ENCODE measurements at places on chromosomes 1 and 21.
A peak's percentile ranks its signal among the peaks of the same experiment; 100 is the strongest.

DNA sequence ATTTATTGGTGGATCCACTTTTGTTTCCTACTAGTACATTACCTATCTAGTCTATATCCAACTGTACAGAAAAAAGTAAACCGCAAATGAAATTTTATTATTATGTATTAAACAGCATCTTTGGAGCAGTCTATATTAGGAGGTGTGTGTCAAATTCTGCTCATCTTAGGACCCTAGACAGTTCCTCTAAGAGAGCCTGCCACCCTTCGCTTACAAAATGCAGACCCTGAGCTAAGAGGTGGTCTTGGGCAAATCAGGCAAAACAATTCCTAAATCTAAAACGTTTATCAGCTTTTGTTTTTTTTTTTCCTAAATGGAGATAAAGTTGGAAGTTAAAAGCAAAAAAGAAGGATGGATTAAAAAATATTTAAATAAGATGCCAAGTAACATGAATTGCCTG is 85.3 kb downstream of the PBX1 start:
- no peak for DNase-seq

- no peak for DNase-seq
Observed at GRCh38 chr1:150021191-150021694, 10.7 kb upstream of the OTUD7B start.

- DNase-seq, result no peak
Observed at GRCh38 chr1:110565565-110565964, 40.6 kb downstream of the KCNA2 start.

DNA sequence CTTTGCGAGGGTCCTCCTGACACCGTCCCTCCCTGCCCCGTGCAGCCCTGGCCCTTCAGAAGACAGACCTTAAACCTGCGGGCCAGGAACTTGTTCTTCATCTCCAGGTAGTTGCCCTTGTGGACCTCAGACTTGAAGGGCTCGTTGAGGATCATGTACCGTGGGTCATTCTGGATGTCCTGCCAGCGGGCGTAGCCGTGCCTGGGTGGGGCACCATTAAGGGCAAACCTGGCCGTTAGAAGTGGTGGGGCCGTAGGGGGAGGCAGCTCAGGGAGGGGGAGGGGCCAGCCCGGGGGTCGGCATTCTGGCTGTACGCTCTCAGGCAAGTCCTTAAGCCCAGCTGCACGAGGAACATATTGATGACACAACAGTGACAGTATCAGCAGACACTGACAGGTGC is 64.6 kb downstream of the KCNAB2 start:
- DNase-seq, result no peak

DNA sequence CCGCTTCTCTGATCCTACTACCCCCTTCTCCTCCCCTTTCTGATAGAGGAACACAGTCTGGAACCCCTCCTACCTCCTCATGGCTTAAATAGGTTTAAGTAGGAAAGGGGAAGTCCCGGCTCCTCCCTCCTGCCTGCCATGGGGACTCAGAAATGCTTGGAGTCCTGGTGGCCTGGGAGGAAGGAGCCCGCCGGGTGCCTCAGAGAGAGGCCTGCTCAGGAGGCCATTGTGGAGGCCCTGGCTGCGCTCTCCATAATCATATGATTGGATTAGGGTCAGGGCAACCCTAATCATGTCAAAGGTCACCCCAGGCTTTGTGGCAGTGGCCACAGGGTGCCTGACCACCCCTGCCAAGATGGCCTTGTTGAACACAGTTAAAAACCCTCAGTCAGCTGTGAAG is 29.0 kb downstream of the WNT3A start:
- no peak for DNase-seq

- no peak for DNase-seq
Observed at GRCh38 chr1:67250051-67250653, 57.5 kb upstream of the IL12RB2 start.

DNA sequence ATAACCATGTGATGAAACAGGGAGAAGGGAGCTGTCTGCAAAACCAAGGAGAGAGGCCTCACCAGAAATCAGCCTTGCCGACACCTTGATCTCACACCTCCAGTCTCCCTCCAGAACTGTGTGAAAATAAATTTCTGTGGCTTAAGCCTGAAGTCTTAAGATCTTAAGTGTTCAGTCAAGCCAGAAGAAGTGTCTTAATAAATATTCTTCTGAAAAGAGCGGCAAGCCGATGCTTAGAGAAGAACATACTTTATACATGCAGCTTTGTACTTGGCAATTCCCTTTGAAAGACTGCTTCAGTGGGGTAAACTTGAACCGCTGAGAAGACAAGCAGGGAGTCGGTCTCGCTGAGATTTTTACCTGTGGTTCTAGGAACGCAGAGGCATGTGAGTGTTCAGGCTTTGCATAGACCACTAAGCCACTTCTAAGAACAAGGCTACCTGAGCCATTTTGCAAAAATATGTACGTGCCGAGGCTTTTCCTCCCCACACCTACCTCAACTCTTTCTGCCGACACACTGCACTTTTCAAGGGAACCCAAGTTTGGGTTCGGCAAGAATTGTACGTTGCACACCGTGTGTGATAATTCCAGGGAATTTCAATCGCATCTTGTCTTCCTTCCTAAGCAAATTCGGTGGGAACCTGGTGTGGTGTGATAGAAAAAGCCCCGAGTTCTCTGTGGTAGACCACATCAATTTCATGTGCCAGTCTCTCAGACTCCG is 3.4 kb downstream of the RUNX1 start:
- DNase-seq, result no peak

DNA sequence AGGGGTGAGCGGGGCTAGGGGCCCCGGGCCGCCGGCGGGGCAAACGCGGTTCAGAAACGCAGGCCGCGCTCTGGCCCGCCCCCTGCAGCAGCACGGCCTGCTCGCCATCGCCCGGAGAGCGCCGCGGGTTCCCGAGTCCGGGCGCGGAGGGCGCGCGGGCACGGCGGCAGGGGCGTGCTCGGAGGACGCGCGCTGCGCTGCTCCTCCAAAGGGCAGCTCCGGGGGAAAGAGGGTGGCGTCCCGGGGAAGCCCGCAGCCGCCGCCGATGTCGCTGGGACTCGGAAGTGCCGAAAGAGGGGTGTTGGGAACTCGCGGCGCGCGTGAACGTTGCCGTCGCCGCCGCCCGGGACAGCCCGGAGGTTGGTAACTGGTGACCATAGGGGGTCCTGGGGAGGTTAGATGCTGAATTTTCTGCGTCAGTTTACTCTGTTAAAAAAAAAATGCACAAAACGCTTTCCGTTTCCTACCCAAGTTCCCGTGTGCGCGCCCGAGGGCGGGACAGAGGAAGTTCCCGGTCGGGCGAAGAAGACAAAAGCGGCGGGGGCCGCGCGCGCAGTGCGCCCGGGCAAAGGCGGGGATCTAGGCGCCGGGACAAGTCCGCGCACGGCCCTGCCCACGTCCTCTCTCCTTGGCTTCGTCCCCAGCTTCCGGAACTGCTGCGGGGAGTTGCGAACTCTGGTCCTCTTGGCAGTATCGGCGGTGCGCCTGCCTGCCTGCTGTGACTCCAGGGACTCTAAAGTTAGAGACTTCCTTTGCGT is at the start of gene HHAT:
HHAT (plus strand) TSS at position 157 of the 758 bp plus-strand sequence. CDS start 20,074 bp downstream, outside the sequence.
- peak; percentile 48 for DNase-seq

DNA sequence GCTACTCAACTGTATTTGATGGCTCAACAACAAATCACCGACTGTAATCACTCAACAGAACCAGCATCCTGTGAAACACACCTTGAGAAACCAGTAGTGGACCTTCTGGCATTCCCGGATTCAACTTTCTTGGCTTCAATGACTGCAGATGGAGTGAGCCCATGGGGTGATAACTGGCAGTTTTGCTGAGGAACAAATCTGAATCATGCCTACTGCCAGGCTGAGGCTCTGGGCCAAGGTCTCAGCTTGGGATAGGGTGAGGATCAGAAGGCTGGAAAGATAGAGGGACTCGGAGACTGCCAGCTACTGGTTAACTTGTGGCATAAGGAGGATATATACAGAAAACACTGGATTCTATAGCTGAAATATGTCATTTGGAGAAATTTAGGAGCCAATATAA is 63.5 kb upstream of the DIRAS3 start:
- no peak for DNase-seq

DNA sequence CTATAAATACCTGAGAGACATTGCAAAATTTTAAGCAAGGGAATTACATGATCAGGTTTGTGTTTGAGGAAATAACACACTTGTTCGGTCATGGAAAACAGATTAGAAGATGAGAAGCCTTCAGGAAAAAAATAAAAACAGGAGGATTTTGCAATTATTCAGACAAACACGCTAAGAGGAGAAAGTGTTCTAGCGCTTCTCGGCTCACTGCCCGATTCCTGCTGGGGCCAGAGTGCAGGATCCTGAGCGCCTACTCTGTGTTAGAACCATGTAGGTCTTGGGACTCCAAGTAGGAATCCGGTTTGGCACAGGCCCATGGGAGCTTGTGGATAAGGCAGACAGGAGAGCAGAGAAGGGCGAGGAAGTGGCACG is 8.1 kb upstream of the PRELP start:
- no peak for DNase-seq

GRCh38 chr1:11450310-11450709 is 28.6 kb upstream of the DISP3 start:
- no peak for DNase-seq

DNA sequence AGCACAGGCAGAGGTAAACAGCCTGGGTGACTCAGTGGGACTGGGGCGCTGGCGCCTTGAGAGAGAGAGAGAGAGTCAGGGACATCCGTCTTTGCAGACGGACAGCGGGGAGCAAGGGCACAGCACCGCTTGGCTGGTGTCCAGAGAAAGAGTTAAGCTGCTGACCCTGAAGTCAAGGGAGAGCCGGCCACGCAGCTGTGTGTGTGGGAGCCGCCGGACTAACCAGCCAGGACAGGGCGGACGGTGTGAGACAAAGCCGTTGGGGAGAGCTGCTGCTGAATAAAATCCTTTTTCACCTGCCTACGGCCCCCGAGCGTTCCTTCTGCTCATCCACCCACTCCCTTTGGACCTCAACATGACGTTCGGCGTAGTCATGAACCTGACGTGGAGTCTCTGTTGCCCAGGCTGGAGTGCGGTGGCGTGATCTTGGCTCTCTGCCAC is 14.5 kb downstream of the CFAP74 start:
- DNase-seq, result no peak

- DNase-seq, result no peak
Observed at GRCh38 chr1:2633936-2634491, 1.2 kb upstream of the MMEL1 start.

GRCh38 chr1:193437785-193438184 is 251.4 kb upstream of the B3GALT2 start:
- DNase-seq, result no peak

- DNase-seq, result no peak
Observed at GRCh38 chr21:27157097-27157496, 190.2 kb upstream of the ADAMTS5 start.

DNA sequence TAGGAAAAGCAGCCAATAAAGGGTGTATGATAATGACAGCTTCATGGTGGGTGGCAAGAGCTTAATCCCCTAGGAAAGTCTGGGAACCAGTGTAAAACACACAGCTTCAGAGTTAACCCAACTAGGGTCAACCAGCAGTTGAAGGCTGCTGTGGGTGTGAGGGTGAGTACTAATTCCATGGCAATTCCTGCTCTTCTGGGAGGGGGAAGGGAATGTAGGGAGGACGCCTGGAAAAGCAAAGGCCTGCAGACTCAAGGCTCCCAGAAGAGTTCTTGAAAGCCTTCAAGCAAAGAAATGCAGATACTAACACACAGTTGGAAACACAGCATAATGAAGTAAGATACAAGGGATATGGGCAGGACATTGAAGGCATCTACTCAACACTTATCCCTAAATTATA is 28.1 kb downstream of the TTLL7 start:
- DNase-seq, result no peak

DNA sequence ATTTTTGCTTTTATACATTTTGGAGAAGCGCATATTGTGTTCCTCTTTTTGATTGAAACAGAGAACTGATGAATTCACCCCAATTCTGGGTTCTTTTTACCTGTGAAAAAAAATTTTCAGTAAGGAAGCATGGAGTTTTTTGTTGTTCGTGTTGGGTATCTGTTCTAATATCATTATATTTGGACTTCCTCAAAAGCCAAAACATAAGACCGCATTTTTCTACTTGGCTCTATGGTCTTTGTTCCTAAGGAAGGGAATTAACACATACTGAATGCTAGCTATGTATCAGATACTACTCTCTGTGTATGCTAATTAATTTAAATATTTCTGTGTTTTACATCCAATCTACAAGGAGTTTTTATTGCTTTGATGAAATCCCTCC is 12.9 kb downstream of the EPB41 start:
- no peak for DNase-seq

DNA sequence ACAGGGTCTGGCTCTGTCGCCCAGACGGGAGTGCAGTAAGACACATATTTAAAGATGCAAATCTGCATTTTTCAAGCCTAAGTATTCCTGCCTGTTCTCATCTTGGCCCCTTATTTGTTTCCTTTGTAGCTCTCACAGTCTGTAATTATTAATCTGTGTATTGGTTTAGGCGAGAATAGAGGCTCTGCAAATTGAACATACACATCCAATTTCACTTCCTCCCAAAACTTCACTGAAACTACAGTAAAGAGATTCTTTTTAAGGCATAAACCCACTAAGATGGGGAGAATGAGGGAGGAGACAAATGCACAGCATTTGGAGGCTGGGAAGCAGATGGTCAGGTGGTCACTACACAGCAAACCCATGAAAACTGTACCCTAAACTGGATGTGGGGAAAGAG is 21.0 kb downstream of the HMGN2 start:
- DNase-seq, result no peak

DNA sequence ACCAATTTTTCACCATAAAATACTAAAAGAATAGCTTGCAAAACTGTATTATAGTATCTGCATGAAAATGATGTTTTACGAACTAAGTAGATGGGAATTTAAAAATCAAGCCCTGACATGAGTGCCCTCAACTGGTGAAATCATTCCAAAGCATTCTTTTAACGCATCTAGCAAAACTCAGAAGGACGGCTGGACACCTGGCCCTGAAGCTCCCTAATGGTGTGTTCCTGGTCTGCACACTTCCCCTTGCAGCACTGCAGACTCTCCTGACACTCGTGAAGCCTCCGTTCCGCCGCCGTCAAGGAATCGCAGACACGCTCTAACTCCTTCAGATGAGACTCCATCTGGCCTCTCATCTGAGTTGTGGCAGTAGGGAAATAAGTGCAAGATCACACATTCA is 39.9 kb downstream of the ODF2L start:
- DNase-seq, result no peak

DNA sequence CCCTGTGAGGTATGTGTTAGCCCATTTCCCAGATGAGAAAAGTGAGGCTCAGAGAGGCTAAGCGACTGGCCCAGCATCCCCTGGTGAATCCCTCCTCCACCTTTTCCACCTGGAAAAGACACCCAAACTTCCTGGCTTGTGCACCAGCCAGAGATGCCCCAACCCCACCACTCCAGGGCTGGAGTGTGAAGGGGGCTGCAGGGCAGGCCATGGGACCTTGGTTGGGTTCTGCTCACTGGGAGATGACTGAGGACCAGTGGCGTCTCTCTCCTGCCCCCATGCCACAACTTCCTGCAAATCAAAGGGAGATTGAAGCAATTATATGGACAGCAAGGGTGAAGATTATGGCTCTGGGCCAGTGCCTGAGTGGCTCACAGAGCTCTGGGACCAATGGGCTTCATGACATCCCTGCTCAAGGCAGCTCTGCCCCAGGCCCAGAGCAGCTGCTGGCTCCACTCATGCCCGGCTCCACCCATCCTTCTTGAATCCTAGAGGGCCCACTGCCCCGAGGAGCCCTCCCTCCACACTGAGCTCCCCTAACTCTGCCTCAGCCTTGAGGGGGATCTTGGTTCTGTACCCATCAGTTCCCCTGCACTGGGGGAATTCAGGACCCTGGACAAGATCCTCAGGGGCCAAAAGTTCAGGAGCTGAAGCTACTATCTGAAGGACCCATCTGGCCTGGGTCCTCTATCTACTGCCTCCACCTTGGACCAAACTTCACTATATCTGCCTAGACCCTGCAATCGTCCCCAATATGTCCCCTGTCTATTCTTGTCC is 416.9 kb downstream of the PTPRU start:
- no peak for DNase-seq

Measured in activated gamma-delta T cell (primary cell).